ENCODE measurements at places on chromosomes 5 and 9.
A peak's percentile ranks its signal among the peaks of the same experiment; 100 is the strongest.

DNA sequence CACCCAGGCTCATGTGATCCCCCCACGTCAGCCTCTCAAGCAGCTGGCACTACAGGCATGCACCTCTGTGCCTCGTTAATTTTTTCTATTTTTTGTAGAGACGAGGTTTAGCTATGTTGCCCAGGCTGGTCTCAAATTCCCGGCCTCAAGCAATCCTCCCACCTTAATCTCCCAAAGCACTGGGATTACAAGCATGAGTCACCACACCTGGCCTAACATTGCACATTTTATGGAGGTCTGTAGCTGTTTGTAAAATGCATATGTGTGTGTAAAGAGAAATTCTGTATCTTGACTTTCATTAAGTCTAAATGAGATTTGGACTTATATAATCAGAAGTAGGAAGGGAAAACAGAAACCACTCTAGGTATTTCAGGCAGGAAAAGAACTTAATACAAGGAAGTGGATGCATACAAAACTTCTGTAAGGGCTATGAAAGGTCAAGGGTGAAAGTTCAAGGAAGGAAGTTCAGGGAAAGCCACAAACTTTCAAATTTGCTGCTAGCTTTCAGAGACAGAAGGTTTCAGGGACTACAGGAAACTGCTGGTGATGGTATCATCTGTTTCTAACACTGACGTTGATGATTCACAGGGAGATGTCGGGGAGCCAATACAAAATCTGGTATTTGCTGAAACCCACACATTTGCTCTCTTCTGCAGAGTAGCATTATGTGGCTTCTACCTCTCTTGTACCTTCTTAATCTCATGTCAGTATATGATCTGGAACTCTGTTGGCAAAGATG, 209.4 kb downstream of the PIK3R1 start:
- no peak for DNase-seq

- no peak for DNase-seq
These were observed 480.0 kb downstream of the NR2F1-AS1 start for GRCh38 chr5:93100976-93101375.

- no peak for DNase-seq
These were observed 68.7 kb downstream of the PRR16 start for GRCh38 chr5:120532835-120533234.

DNA sequence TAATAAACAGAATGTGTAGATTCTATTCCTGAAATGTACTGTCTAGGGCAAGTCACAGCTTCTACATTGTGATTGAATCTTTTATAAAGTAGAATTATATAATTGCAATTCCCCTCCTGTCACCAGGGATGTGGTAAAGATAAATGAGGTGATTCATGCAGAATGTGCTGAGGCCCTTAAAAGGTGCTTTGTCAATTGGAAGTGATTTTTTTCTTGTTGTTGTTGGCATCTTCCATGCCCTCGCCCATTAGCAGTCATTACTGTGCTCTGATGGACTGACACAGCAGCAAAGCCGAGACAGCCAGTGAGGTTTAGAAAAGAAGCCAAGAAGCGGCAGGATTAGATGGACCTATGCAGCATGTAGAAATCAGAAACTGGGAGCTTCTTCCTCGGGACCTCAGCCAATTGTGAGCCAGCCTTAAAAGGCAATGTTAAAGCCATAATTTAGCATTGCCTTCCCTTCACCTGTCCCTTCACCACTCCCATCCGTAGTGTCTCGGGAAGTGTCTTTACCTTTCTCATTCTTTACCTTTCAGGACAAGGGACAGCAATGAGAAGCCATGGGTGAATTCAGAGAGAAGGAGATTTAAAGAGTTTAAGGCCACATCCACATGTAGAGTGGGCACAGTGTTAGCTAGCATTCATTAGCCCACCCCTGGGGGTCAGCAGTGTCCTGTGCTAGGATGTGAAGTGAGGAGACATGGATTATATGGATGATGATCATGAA, 257.8 kb downstream of the PLK2 start:
- no peak for DNase-seq

DNA sequence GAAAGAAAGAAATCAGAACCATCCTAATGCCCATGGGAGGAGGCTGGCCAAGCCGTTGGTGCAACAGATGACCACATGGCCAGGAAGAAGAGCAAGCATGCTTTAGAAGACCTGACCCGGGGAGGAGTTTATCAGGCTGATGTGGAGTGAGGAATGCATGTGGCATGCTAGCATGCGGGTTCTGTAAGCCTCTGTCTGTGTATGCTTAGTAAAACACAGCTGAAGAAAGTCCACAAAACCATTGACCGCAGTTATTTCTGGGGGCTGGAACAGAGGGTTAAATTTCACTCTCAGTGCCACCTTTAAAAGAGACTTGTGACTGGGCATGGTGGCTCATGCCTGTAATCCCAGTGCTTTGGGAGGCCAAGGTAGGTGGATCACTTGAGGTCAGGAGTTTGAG, 19.1 kb downstream of the GFI1B start:
- no peak for DNase-seq

DNA sequence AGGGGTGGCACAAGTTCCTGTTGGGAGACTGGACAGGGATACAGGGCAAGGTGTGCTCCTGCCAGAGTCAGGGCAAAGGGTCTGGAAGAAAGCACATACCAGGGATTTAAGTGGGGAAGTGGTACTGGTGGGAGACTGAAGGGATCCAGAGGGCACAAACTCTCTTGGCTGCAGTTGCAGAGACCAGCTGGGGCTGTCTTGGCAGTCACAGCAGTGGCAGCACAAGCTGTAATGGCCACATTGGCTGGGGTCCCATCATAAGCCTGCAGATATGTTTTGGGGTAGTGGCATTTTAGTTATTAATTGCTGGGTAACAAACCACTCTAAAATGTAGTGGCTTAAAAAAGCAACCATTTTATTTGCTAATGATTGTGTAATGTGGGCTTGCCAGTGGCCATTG, 492.2 kb downstream of the ENC1 start:
- DNase-seq = no peak

DNA sequence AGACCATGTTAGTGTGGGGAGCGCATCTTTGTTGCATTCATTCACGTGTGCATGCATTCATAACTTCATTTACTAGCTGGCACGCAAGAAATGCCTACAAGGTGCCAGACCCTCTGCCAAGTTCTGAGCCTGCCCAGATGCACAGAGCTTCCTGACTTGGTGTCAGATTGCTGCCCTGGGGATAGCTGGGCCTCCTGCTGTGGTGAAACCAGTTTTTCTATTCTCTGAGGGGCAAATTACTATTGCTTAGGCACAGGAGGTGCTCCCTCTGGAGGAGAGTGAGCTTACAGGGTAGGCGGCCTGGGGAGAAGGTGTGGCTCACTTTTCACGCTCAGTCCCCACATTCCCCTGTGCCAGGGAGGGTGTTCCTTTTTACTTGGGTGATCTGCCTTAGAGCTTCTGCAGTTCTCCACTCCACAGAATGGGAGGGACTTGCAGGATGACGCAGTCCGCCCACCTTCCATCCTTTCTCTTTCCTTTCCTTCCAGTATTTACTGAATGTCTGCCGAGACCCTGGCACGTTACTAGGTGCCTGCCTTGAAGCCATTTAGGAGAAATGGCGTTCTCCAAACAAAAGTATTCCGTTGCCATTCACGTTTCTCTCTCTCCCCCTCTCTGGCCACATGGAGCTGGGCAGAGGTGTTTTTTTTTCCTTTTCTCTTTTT, 27.9 kb upstream of the CTNNA1 start:
- DNase-seq = peak; percentile 84

- peak; percentile 76 for DNase-seq
These were observed 33.2 kb downstream of the SLC36A1 start for GRCh38 chr5:151480384-151481293.

GRCh38 chr9:33041432-33042188, 16.5 kb downstream of the DNAJA1 start:
- DNase-seq = no peak

DNA sequence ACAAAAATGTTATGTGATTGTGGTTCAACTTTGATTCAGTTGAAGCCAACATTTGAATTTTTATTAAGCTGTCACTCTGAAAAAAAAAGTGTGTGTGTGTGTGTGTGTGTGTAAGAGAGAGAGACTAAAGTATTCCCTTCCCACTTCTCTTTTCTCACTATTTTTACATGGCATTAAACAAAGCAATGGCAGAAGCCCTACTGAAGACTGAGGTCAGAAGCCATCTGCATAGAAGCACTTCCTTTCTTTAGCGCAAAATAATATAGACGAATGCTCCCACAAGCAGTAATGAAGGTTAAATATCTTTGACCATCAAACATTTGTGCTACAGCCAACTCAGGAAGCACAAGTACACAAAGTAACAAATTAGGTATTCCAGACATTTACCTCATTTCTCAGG, 540.5 kb downstream of the KCTD16 start:
- DNase-seq = no peak

DNA sequence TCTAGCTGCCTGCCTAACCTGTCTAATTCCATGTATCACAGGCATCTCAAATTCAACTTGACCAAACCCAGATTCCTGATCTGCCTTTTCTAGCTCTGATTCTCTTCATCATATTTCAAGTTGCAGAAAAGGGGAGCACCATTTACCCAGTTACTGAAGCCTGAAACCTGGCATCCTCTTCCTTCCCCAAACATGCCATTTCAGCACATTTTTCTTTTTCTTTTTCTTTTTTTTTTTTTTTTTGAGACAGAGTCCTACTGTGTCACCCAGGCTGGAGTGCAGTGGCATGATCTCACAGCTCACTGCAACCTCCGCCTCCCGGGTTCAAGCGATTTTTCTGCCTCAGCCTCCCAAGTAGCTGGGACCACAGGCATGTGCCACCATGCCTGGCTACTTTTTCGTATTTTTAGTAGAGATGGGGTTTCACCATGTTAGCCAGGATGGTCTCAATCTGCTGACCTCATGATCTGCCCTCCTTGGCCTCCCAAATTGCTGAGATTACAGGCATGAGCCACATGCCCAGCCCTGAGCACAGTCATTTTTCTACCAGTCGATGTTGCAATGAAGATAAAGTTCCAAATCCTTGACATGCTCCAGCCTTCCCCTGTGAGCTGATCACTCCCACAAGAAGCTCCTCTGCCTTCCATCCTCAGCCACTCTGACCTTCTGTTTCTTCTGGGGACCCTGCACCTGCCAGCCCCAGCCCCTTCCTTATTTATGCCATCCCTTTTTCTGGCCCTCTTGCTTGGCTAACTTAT, 32.2 kb downstream of the ACER2 start:
- no peak for DNase-seq

DNA sequence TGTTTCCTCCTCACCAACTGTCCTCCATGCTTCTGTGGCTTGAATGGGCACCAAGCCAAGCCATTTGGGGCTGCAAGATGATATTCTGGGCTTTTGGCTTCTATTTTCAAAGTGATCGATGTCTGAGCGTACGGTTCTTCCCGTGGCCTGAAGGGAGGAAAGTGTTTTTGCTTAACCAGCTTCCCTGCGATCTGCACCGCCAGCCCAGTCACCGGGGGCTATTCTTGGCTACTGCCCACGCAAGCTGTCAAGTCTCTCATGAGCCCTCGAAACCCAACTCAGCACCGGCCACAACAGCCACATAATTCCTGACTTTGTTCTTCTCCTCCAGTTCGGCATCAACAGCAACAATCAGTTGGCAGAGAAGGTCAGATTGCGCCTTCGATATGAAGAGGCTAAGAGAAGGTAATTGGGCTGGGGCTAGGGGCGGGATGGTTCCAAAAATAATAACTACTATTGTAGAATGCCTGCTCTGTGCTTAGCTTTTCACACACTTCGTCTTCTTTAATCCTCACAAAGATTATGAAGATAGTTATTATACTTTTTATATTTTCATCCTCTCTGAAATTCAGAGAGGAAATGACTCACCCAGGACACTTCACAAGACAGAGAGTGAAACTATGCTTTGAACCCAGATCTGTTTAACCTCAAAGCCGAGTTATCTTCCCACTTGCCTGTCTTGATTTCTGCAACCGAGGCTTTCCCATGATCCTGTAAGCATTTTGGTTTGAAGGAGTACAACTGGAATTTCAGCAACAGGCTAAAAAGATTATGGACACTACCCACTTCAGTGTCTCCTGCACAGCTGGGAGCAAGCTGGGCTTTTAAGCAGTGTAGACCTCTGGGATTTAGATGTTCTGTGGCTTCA, 76.4 kb upstream of the RARS1 start:
- DNase-seq = no peak

- DNase-seq = no peak
These were observed 66.0 kb upstream of the ADAMTS2 start for GRCh38 chr5:179411161-179411841.

DNA sequence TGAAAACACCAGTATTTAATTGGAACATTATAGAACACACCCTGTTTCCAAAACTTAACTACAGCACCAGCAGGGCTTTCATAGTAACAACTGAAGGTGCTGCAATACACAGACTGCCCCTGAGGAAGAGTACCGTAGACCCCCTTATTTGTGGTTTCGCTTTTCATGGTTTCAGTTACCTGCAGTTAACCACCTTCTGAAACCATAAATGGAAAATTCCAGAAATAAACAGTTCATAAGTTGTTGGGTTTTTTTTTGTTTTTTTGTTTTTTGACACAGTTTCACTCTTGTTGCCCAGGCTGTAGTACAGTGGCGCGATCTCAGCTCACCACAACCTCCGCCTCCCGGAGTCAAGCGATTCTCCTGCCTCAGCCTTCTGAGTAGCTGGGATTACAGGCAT, 9.5 kb upstream of the GLDC start:
- DNase-seq = no peak

- DNase-seq = peak; percentile 93
These were observed 42.3 kb downstream of the BASP1 start for GRCh38 chr5:17259630-17260257.

GRCh38 chr5:14581891-14582796, 552 bp downstream of the OTULINL start:
- peak; percentile 92 for DNase-seq

DNA sequence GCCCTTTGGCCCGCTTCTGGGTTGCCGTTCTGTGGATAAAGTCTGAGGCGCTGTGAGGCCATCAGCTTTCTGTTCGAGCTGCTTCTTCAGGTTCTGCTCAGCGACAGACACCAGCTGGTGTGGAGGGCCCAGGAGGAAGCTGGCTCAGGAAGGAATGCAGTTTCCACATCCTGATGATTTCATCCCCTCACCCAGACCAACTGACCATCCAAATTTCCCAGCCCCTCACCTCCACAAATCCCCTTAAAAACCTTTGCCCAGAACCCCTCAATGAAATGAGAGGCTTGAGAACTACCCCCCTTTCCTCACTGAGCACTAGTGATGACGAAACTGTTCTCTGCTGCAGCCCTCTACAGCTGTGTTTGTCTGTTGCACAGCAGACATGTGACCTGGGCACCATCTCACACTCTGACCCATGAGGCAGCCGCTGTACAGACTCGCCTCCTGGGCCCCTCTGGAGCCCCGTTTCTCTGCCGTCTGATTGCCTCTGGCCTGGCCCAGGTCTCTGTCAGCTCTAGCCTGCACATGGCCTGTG, 45.4 kb downstream of the SPATA31C2 start:
- DNase-seq = no peak

- no peak for DNase-seq
These were observed 99.8 kb upstream of the MAP1B start for GRCh38 chr5:72007336-72008111.

GRCh38 chr5:104080646-104081175, 518.1 kb upstream of the NUDT12 start:
- DNase-seq = no peak

- DNase-seq = no peak
These were observed 144.3 kb downstream of the GIN1 start for GRCh38 chr5:102975457-102976182.

GRCh38 chr5:74507370-74508005, 133.0 kb downstream of the ENC1 start:
- DNase-seq = no peak

All from NCI-H1417 (cell line).